ENCODE measurements at places on chromosomes 3 and 15.

- no peak for DNase-seq
Observed at GRCh38 chr3:133773732-133774131, 27.5 kb downstream of the TF start.

DNA sequence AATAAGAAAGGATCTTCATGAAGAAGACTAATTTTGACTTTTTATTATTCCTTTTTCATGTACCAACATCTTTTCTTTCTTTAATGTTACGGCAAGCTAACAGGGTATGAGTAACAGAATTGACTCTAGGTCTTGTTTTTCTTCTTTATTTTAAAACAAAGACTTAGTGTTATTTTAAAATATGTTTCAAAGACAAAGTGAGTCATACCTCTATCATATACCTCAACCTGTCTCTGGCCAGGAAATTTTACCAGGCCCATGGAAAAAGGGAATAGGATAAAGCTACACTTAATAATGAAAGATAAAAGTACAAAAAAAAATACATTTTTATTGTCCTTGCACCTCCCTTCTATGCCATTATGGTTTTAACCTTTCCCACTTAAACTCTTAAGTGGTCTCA lies 57.4 kb downstream of the ZNF148 start:
- no peak for DNase-seq

DNA sequence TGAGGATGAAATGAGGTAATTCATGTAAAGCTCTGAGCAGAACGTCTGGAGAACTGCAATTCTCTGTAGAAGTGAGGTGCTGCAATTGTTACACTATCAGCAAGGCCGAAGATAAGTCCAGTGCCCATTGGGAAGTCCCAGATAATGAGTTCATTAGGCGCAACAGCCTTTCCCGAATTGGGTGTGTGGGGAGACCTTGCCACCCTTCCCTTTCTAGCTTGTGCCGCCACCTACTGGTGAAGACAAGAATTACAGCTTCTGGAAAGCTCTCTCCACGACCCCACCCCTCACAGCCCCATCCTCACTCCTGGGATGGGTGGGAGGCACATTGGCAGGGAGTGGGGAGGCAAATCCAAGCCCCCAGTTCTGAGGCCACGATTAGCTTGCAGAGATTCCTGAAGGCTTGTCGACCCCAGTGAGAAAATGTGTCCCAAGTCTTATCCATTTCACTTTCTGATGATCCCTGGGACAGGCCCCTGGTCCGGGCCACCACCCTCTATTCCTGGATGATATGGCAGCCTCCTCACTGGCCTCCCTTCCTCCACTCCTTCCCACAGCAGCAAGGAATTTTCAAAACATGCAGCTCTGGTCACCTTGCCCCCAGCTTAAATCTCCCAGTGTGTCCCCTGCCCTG lies 36.4 kb downstream of the FAM3D start:
- DNase-seq: peak; percentile 5

DNA sequence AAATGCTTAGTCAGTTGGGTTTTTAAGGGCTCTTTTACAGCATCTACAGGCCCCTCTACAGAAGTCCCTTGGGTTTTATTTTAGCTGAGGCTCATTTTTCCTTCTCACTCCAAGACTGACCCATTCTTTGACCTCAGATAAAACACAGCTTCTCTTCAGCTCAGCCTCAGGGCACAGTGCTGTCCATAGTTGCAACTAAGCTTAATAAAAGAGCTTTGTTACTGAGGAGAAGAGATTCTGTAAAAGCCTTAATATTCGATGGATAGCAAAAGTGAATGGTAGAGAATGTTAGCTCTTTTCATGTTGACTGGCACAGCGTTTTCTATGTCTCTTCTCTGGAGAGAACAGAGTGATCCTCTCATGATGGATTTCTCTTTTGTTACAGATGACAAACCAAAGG lies 277.9 kb downstream of the BBX start:
- no peak for DNase-seq

DNA sequence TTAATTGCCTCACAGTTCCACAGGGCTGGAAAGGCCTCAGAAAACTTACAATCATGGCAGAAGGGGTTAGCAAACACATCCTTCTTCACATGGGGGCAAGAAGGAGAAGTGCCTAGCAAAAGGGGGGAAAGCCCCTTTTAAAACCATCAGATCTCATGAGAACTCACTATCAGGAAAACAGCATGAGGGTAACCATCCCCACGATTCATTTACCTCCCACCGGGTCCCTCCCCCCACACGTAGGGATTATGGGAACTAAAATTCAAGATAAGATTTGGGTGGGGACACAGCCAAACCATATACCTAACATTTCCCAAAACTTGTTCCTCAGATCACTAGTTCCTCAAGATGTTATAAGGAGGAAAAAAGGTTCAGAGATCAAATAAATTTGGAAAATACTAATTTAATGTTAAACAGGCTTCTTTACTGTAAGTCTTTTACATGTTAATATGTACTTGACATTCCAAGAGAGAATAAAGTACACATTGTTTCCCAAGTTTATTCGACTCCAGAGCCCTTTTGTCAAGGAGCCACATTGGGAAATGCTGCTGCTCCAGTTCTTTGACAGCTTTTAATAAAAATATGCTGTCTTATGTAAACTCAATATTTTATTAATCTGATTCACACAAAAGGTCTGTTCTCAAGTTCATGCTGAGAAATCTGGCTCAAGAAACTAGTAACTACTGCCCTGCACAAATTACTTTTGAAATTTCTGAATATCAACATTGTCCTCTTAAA lies 17.8 kb downstream of the HERC1 start:
- DNase-seq: no peak

- no peak for DNase-seq
Observed at GRCh38 chr15:92161039-92161670, 232.5 kb upstream of the ST8SIA2 start.

DNA sequence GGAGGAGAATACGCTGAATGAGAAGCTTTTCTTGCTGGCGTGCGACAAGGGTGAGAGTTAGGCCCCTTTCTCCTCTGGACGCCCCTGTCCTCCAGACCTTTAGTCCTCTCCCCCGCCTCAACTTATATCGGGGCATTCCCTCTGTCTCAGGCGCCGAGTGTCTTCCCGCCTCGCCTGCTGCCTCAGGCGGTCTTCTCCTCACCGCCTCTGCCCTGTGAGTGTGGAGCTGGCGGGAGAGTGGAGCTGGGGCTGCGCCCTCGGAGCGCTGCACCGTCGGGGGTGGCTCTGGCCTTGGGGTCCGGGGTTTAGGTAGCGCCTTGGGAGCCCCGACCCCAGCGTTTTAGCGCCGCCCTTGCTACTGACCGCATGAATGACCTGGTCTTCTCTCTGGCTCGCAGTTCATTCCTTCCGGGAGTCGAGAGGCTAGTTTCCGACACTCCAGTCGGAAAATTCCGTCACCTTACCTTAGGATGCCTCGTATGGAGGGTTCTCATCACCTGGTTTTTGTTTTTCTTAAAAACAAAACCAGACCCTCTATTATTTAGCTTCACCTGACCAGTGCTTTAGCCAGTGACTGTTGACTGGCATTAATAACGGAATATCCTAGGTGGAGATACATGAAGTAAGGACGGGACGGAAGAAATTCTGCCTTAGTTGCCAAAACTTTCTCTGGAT lies 985 bp downstream of the TRPC1 start:
- no peak for DNase-seq

DNA sequence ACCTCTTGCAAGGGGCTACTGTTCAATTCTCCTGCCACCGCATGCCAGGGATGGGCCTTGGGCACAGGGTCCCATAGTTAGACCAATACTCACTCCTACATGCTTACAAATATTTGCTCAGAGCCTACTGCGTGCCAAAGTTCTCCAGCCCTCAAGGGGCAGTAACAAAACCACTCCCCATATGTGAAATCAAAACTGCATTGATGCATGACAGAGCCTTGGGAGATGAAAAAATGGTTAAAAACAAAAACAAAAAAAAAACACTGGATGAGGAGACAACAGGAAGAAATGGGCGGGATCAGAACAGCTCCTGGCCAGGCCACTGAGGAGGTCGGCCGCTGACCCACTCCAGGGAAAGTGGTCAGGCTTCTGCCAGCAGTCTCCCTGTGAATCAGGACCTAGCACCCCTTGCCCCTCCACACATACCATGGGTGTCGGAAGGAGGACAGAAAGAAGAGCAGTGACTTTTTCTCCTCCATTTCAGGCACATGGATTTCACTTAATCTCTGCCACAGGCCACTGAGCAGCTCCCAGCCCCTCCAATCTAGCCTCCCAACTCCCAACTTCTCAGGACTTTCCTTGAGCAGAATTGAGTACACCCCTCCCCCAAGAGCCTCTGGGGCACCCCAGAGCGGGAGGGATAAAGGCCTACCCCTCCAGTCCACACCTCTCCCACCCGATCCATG lies 2.8 kb downstream of the PLXNB1 start:
- no peak for DNase-seq

DNA sequence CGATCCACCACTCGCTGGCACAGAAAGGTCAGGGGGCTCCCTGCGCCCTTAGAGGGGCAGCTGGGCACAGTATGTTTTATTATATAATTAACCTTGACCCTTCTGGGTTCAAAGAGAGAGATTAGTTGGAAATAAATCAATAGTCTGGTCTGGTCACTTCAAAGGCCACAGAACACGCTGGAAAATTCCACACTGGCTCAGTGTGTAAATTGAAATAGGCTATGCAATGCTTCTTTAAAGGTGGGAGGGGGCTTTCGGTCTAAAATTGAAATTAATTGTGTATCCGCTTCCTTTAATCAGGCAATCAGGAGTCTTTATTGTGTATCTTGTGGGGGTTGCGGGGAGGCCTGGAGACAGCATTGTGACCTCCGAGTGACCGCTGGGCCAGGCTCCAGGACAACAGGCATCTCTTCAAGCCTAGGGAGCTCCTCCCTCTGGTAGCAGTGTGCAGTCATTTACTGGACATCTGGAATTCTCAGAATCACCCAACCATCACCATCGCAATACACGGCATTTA lies 8.0 kb downstream of the RNU5B-1 start:
- no peak for DNase-seq

DNA sequence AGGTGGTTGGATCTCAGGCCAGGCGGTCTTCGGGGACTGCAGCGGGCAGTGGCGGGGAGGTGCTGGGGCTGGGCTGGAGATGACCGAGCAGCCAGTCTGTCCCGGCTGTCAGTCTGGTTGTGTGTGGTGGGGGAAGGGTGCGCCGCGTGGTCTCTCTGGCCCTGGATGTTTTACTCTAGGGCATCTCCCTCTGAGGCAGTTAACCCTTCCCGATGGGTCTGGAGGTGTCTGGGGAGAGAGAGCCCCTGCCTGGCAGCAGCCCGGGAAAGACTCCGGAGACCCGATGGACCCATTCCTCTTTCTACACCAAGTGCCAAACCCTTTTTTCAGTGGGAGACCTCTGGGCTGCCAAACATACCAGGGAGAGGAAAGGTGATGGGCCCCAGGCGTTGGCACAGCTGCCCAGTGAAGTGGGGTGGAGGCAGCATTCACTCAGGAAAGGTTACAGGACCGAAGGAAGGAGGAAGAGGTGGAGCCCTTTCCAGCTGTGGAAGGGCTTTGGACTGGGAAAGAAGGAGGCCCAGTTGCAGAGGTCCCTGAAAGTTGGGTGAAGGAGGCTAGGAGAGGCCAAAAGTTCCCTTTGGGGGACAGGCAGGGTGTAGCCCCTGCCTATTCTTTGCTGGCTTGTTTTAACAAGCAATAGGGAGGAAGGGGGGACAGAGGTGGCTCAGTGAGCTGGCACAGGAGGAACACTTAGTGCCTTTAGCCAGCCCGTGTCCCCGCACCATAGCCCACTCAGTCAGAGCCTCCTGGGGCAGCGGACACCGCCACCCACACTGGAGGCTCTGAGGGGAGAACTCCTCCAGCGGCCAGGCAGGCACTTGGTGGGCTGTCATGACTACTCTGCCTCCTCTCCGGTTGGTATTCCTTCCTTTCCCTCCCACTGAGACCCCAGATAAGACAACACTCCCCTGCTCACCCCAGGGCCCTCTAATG lies 2.7 kb upstream of the BAHD1 start:
- DNase-seq: no peak

GRCh38 chr3:160612386-160613075 lies 47.2 kb upstream of the KPNA4 start:
- DNase-seq: no peak

DNA sequence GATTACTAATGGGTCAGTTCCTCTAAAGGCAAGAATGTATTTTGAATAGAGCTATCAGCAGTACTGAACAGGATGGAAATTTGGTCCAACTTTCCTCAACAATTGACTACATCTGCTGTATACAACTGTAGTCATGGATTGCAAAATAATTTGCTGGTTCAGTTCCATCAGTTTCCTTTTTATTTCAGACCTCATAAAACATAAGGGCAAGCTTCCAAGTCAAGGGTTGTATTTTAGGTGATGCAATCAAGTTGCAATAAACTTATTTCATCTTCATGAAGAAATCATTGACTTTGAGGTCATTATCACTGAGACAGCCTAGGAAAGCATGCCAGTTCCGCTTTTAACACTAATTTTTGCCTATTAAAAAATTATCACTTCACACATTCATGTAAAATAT lies 90.4 kb upstream of the TSEN2 start:
- no peak for DNase-seq

GRCh38 chr3:112321867-112322652 lies 10.9 kb upstream of the CD200 start:
- DNase-seq: no peak

DNA sequence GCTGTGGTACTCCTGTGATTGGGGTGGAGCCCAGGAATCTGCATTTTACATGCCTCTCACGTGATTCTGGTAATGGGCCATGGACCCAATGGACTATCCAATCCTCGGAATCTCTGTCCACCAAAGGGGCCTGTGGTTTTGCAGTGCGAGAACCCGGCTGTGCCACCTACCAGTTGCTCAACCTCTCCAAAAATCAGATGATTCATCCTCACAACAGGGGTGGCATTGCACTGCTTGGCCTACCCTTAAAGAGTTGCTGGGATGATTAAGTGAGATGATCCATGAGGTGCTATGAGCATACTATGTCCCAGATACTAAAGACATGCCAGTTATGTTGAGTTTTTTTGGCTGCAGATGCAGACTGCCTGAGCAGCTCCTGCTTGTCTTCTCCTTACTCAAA lies 5.1 kb downstream of the ANP32A start:
- DNase-seq: no peak

DNA sequence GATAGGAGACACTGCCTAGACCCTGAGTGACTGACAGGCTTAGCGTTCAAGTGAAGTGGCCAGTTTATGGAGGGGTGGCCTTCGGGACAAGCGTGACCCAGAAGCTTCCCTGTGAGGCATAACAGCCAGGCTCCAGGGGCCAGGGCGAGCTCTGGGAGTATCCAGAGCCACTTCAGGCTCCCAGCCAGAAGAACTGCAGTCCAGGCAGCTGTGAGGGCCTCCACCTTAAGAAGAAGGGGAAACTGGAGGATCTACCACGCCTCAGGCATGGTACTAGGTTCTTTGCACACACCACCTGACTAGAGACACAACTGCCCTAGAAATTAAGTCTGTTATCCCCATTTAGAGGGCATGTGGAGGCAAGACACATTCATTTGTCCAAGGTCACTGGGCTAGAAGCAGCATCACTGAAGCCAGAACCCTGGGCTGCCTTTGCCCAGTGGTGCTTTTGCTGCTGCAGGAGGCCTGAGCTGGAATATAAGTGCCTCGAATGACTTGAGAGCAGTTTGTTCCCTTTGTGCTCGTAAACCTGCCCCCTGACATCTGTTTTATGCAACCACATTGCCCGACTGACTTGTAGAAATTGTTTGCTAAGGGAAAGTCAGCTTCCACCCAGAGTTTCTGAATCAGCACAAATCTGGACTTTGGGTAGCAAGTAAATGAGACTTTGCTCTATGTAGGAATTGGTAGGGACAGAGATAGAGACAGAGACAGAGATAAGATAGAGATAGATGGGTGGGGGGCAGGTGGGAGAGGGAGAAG lies 23.3 kb downstream of the RASGRF1 start:
- DNase-seq: no peak
